Kidney capillary endothelial cell (primary cell): ENCODE measurements at places on chromosomes 12 and 14.

DNA sequence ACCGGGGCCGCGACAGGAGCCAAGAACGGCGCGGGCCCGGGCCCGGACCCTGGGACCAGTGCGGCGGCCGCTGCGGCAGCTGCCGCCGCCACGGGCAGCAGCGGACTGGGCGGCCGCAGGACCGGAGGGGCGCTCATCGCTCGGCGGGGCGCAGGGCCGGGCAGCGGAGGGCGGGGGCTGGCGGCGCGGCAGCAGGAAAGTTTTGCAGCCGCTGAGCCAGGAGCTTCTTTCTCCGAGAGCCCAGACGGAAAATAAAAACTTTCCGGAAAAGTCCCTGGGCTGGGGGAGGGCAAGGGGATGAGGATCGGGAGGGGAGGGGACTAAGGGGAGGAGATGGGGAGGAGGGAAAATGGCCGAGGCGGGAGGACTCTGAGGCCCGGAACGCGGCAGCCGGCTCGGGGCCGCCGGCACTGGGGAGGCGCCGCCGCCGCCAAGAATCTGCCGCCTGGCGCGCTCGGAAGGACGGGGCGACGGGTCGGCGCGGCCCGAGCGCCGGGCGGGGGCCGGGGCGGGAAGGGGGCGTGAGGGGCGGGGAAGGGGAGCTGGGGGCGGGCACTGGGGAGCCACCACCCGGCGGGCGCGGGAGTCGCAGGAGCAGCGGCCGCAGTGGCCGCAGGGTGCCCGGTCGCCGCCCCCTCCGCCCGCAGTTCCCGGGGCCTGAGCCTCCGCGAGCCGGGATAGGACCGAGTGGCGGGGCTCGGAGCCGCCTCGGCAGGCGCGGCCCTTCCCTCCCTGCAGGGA lies at the start of gene PRKD1:
Gene PRKD1 (minus strand): TSS at position 472 of the 741 bp plus-strand sequence.
- peak; percentile 44 for DNase-seq

GRCh38 chr12:57816855-57817151 lies 1.7 kb downstream of the AVIL start:
- DNase-seq = no peak

DNA sequence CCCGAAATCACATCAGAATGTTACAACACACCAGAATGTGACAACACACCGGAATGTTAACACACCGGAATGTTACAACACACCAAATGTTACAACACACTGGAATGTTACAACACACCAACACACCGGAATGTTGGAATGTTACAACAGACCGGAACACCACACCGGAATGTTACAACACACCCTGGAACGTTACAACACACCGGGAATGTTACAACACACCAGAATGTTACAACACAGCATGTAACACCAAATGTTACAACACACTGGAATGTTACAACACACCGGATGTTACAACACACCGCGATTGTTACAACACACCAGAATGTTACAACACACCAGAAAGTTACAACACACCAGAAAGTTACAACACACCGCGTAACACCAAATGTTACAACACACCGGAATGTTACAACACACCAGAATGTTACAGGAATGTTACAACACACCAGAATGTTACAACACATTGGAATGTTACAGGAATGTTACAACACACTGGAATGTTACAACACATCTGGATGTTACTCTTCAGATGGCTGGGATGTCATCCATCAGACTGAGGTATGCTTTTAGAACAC lies 21.1 kb downstream of the CHFR start:
- no peak for DNase-seq

DNA sequence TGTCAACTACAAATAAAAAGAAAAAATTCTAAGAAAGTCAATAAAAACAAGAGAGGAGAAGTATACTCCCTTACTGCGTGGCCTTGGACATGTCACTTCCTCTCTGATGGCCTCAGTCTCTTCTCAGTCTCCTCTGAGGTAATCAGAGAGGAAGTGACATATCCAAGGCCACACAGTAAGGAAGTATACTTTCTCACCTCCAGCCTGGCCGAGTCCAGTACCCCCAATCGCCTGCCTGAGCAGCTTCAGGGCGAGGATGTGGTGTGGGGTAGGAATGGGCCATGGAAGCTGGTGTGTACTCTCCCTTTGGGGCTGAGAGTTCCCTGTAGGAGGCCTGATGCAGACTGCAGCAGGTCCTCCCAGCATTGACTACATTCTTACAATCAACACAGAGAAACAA lies 15.8 kb downstream of the VDR start:
- DNase-seq = no peak

DNA sequence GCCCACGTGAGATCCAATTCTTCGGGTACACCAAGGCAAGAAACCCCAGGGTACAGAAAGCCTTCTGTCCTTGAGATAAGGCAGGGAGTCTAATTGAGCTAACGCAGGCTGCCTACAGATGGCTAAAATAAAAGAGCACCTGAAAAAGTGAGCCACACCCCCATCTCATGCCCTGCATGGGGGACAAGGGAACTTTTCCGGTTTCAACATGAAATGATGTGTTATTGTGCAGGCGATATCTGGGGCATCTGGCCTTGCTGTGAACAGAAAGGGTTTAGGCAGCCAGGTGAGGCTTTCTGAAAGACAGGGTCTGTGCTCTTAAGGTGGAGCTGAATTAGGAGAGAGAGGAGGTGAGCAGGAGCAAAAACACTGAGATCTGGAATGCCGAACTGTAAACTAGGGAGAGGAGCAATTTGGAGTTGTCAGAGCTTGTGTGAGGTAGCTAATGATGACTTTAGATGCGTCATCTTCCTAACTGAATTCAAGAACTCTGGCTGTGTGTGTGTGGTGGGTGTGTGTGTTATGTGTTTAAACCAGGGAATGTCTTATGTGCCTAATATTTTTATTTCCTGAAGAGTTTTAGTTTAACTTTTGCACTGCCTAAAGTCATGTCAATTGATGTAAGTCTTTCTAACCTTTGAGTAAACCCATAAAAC lies 20.1 kb upstream of the LDHB start:
- no peak for DNase-seq

GRCh38 chr14:70971560-70971959 lies 64.3 kb downstream of the PCNX1 start:
- DNase-seq = no peak

- DNase-seq = no peak
Measured at GRCh38 chr14:72692696-72693095, 201.2 kb downstream of the DPF3 start.

GRCh38 chr12:98818239-98818638 lies 173.1 kb downstream of the APAF1 start:
- no peak for DNase-seq

- no peak for DNase-seq
Measured at GRCh38 chr14:20620798-20621478, 20.6 kb downstream of the OR6S1 start.

DNA sequence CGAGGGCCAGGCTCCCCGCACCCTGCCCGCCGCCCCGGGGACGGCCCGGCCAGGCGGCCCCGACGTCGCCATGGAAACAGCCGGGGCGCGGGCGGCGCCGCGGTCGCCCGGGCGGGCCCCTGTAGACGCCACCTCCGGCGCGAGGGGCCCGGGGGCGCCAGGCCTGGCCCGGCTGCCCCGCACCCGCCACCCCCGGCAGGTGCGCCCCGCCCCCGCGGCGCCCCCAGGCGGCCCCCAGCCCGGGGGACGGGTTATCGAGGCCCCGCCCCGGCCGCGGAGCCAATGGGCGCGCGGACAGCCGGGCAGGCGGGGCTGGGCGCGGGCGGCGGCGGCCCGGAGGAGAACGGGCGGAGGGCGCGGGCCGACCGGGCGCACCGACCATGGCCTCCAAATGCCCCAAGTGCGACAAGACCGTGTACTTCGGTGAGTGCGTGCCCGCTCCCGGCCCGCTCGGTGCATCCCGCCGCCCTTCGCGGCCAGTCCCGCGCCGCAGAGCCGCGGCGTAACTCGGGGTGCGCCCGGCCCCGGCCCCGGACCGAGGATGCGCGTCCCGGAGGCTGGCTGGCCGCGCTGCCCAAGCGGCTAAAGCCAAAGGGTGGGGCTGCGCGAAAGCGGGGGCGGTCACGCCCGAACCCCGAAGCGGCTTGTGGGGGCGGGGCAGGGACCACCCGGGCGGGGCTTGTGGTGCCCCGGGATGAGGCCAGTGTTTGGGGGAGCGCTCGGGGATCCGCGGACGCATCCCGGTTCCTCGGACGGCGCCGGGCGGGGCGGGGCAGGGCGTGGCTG lies at the start of gene CRIP2:
Gene CRIP2 (plus strand): TSS at position 339 of the 786 bp plus-strand sequence. CDS start 42 bp downstream, at position 381.
- DNase-seq = peak; percentile 63
